Foreskin keratinocyte (primary cell): ENCODE measurements at places on chromosomes 1 and 21. TPM values are rescaled to one million over a fixed set of nuclear protein-coding genes. Genes with fewer than 3 reads are reported as not detected.

MNDA gene
- total RNA-seq: not detected in 2 replicates

CA14 gene
- 0.37 and 0.60 TPM in 2 replicates for total RNA-seq

TEDDM1 gene
- total RNA-seq: not detected in 2 replicates

PLPPR5 gene
- total RNA-seq: 0.11 and 0.20 TPM in 2 replicates

TEX50 gene
- not detected in 2 replicates for total RNA-seq

MX1 gene
- 251 and 297 TPM in 2 replicates for total RNA-seq

BSND gene
- not detected in 2 replicates for total RNA-seq

CYYR1 gene
- 3.5 and 6.1 TPM in 2 replicates for total RNA-seq

ZNF695 gene
- 4.3 and 6.2 TPM in 2 replicates for total RNA-seq

IL12RB2 gene
- 1.9 and 2.1 TPM in 2 replicates for total RNA-seq

RBBP4 gene
- total RNA-seq: 110 and 113 TPM in 2 replicates
